ENCODE measurements at places on chromosomes 6 and 20. TPM values are rescaled to one million over a fixed set of nuclear protein-coding genes. Genes with fewer than 3 reads are reported as not detected.

GRCh38 chr6:47700053-47700452 lies 1.7 kb downstream of the ADGRF4 start:
- DNase-seq: no peak

DNA sequence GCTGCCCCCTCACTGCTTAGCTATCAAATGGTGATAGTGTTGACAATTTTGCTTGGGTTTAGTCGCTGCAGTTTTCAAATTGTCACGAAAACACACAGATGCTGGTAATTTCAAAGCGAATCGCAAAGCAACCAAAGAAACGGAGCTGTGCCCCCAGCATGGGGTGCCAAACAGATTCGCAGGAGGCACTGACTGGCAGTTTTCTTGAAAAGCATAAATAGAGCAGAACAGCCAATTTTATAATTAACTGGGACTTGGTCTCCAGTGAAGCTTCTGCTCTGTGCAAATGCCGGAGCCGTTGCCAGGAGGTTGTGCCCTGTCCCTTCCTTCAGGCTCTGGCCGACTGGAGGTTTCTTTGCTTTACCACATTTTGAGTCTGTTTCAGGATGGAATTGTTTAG lies 18.8 kb downstream of the ARHGAP40 start:
- DNase-seq: no peak

- DNase-seq: no peak
These were observed 6.4 kb downstream of the HLA-DQB1 start for GRCh38 chr6:32659856-32660595.

The SMOC2 gene
- 37.2 TPM for total RNA-seq

DNA sequence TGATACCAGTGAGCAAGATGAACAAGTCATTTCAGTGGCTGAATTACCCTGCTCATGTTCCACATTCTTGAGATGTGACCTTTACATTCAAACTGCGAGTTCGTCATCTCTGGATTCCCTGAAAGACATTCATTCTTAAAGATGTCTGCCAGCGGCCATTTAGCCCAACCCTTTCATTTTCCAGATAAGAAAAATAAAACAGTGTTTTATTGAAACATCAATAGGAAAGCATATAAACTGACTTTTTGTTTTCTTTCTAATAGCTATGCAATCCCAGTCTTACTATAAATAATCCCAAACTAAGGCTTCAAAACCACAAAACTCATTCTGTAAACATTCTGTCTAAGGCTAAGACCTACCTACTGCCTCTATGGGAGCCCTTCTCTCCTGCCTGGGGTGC lies 134.0 kb downstream of the SAMD5 start:
- DNase-seq: no peak

- no peak for DNase-seq
These were observed 19.7 kb downstream of the NDRG3 start for GRCh38 chr20:36726168-36726567.

GRCh38 chr6:17984812-17985670 lies 2.4 kb downstream of the KIF13A start:
- no peak for DNase-seq

- DNase-seq: no peak
These were observed 170.0 kb downstream of the GPX5 start for GRCh38 chr6:28695715-28696114.

The SLC32A1 gene
- total RNA-seq: not detected

The COL12A1 gene
- total RNA-seq: 40.3 TPM
